Brain pericyte (primary cell): ENCODE measurements at places on chromosomes 12 and 14.

GRCh38 chr12:54053751-54054741 lies at the start of gene HOXC4:
HOXC4 (plus strand) TSS chr12:54053835; CDS start chr12:54053923, 88 bp downstream.
- DNase-seq: no peak

- no peak for DNase-seq
Observed at GRCh38 chr14:70358631-70359030, 852 bp downstream of the COX16 start.

- DNase-seq: no peak
Observed at GRCh38 chr12:4460761-4461160, 15.1 kb upstream of the FGF6 start.

GRCh38 chr12:43315961-43316360 lies 236.0 kb downstream of the ADAMTS20 start:
- peak; percentile 86 for DNase-seq

DNA sequence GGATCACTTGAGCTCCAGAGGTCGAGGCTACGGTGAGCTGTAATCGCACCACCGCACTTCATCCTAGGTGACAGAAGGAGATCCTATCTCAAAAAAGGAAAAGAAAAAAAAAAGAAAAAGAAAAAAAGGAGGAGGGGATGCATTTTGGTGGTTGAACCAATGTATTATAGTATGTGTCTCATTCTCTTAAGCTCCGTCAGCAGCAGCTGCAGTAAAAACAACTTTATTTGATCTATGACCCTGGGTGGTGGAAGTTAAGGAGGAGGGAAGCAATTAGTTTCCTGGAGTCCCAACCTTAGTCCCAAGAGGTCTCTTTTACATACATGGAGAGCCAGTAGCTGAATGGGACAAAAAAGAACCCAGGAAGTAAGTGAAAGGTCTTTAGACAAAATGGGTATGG lies 26.8 kb upstream of the APOF start:
- DNase-seq: no peak

DNA sequence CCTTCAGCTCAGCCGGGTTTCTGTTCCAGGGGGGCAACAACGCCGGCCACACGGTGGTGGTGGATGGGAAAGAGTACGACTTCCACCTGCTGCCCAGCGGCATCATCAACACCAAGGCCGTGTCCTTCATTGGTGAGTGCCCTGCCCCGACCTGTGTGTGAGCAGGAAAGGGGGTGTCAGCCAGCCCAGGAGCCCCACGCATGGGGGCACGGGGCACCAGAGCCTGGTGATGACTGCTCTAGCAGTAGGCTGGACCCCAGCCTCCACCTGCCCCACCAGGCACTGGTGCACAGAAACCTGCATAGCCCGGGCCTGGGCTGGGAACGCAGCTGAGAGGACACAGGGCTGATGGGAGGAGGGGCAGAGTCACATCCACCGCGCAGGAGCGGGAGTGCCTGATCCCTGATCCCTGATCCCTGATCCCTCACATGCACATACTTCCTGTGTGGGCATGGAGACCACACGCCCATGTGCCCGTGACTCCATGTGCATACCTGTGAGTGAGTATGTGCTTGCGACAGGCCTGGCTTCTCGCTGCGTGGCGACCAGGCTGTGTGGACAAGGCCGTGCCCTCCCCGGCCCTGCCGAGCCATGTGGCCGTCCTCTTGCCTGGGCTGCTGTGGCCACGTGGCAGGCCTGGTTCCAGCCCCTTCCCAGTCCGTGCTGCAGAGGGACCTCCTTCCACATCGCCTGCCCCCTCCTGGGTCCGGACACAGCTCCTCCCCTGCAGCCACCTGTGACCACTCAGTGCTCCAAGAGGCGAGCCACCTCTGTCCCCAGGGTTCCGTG lies 11.2 kb downstream of the ADSS1 start:
- DNase-seq: no peak

- DNase-seq: no peak
Observed at GRCh38 chr14:104872469-104873341, 7.6 kb downstream of the CEP170B start.

GRCh38 chr12:89770391-89770790 lies 61.8 kb upstream of the ATP2B1 start:
- DNase-seq: no peak

DNA sequence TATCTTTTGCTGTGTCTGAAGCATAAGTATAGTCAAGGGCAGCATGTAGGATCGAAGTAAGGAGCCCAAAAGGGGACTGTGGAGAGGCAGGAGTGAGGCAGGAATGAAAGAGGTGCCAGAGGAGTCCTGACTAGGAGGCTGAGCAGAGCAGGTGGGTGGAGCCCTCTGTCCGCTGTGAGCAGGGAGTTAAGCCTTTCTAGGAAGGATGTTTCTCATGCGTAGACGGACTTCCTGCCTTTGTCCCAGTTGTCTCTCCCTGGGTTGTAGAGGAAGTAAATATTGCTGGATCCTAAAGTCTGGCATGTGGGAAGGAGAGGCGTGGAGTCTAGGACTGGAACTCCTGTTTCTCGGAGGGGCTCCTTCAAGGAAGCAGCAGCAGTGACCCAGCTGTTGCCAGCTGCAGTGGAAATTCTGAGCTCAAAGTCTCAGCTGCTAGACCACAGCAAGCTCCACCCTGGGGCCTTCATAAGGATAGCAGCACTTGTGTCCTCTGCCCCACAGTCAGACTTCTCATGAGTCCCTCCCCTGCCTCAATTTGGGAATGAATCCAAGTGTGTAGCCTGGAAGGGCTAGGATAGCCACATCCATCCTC lies 44.0 kb downstream of the RBMS2 start:
- DNase-seq: peak; percentile 58

- no peak for DNase-seq
Observed at GRCh38 chr12:59407799-59408198, 188.0 kb upstream of the SLC16A7 start.

DNA sequence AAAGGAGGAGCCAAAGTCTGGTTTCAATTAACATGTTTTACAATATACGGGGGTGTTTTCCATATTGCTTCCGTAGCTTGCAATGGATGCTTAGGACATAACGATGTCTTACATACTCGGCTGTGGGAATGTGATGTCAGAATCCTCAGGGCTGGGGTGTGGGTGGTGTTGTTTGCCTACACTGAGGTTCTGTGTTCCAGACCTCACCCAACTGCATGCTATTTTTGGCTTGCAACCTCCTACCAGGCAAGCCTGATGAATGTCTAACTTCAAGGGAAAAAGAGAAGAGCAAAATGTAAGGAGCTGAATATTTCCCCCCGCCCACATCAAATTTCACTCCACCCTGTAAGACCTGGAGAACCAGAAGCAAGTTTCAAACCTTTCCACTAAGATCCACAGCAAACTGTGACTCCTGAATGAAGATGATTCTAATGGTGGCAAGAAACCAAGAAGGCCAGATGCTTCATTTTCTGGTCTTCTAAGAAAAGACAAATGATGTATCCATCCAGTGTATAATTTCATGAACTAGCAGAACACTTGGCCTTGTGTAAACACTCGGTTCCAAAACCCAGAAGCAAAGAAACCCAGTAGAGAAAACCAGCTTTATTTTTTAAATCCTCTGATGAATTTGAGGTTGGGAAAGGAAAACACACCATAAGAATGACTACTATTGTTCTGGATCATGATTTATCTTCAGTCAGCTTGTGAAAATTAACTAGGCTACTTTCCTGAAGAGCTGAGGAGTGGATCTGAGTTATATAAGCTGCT lies 227.9 kb downstream of the DACT1 start:
- DNase-seq: no peak

GRCh38 chr12:503111-503761 lies 43.5 kb downstream of the B4GALNT3 start:
- DNase-seq: no peak

- no peak for DNase-seq
Observed at GRCh38 chr12:82893896-82894295, 207.2 kb downstream of the TMTC2 start.
